ENCODE measurements at places on chromosomes 3 and 15. TPM values are rescaled to one million over a fixed set of nuclear protein-coding genes. Genes with fewer than 3 reads are reported as not detected.

Gene GRM7
- not detected for total RNA-seq

Gene ARHGEF26
- total RNA-seq = 1.0 TPM

Gene PLS1
- total RNA-seq = 1.9 TPM

Gene IL17RD
- total RNA-seq = 3.3 TPM

Gene ZDHHC19
- total RNA-seq = not detected

DNA sequence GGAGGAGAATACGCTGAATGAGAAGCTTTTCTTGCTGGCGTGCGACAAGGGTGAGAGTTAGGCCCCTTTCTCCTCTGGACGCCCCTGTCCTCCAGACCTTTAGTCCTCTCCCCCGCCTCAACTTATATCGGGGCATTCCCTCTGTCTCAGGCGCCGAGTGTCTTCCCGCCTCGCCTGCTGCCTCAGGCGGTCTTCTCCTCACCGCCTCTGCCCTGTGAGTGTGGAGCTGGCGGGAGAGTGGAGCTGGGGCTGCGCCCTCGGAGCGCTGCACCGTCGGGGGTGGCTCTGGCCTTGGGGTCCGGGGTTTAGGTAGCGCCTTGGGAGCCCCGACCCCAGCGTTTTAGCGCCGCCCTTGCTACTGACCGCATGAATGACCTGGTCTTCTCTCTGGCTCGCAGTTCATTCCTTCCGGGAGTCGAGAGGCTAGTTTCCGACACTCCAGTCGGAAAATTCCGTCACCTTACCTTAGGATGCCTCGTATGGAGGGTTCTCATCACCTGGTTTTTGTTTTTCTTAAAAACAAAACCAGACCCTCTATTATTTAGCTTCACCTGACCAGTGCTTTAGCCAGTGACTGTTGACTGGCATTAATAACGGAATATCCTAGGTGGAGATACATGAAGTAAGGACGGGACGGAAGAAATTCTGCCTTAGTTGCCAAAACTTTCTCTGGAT, 985 bp downstream of the TRPC1 start:
- H3K36me3 ChIP-seq = no peaks in the 10 kb centered on the region
- no peaks in the 10 kb centered on the region for H3K27me3 ChIP-seq
- H3K4me3 ChIP-seq = peak overlapping the region; percentile 78
- peaks cover 8% of the 10 kb centered on the region for H3K4me1 ChIP-seq

DNA sequence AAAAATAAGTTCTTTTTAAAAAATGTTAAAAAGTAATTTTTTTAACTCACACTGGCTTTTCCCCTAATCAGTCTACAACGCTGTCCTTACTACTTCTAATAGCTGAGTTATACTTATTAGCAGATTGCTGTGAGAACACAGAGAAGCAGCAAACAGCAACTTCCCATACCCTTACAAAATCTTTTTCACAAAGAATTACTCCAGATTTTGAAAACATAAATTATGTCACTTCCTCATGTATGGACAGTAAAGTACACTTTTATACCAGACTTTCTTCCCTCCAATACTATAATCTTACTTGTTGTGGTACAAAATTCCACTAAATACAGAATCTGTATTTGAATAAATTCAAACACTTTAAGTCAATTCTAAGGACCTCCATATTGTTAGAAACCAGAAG, 2.1 kb downstream of the PHC3 start:
- DNase-seq = no peak
- H3K36me3 ChIP-seq = peaks cover 42% of the 10 kb centered on the region
- H3K27me3 ChIP-seq = no peaks in the 10 kb centered on the region
- H3K4me1 ChIP-seq = peaks cover 24% of the 10 kb centered on the region
- H3K27ac ChIP-seq = peak overlapping the region; percentile 98

DNA sequence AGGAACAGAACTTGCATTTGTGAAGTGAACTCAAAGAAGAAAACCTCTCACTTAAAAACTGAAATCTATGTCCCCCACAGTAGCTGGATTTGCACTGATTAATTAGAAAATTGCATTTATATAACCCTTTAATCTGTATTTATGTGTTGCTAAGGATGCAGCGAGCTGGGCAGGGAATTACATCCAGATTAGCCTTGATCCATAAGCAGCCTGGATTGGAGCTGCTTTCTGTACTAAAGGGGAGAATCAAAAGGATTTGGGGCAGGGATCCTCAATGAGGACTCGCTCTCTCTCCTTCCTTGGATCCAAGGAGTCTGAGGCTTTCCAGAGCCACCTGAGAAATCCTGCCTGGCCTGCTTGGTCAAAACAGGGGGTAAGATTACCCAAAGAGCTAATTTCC, 125.9 kb downstream of the TLE3 start:
- DNase-seq = no peak
- H3K27ac ChIP-seq = no peak overlapping the region
- no peak overlapping the region for H3K4me3 ChIP-seq
- no peaks in the 10 kb centered on the region for H3K36me3 ChIP-seq
- no peaks in the 10 kb centered on the region for H3K4me1 ChIP-seq
- peaks cover 32% of the 10 kb centered on the region for H3K27me3 ChIP-seq

DNA sequence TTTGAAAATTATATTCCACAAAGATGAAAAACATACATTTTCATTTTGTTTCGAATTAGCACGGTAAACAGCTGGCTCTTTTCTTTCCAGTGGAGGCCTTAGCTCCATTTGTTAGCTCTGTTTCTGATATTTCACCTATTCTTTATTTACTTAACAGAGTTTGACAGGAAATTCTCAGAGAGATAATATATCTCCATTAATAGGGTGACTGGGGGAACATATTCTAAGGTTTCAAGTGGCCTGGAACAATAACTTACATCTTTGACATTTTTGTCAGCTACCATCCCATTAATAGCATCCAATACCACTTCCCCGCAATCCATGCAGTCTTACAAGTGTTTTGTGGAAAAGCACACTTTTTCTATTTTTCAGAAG, 577.6 kb upstream of the MDFIC2 start:
- no peak overlapping the region for H3K4me3 ChIP-seq
- no peaks in the 10 kb centered on the region for H3K27me3 ChIP-seq
- no peaks in the 10 kb centered on the region for H3K36me3 ChIP-seq
- no peaks in the 10 kb centered on the region for H3K4me1 ChIP-seq

- H3K27me3 ChIP-seq = no peaks in the 10 kb centered on the region
- H3K27ac ChIP-seq = no peak overlapping the region
- H3K4me1 ChIP-seq = no peaks in the 10 kb centered on the region
- H3K36me3 ChIP-seq = peaks cover 10% of the 10 kb centered on the region
- no peak for DNase-seq
- no peak overlapping the region for H3K4me3 ChIP-seq
Observed at GRCh38 chr15:76360416-76360815, 23.8 kb downstream of the ISL2 start.

Data from heart right ventricle (tissue), 16 donors.